ENCODE measurements at places on chromosomes 6 and 20.

- DNase-seq, result no peak
Observed at GRCh38 chr20:50343125-50343489, 152.5 kb downstream of the CEBPB start.

- DNase-seq, result no peak
Observed at GRCh38 chr20:57478176-57478575, 46.8 kb downstream of the CTCFL start.

DNA sequence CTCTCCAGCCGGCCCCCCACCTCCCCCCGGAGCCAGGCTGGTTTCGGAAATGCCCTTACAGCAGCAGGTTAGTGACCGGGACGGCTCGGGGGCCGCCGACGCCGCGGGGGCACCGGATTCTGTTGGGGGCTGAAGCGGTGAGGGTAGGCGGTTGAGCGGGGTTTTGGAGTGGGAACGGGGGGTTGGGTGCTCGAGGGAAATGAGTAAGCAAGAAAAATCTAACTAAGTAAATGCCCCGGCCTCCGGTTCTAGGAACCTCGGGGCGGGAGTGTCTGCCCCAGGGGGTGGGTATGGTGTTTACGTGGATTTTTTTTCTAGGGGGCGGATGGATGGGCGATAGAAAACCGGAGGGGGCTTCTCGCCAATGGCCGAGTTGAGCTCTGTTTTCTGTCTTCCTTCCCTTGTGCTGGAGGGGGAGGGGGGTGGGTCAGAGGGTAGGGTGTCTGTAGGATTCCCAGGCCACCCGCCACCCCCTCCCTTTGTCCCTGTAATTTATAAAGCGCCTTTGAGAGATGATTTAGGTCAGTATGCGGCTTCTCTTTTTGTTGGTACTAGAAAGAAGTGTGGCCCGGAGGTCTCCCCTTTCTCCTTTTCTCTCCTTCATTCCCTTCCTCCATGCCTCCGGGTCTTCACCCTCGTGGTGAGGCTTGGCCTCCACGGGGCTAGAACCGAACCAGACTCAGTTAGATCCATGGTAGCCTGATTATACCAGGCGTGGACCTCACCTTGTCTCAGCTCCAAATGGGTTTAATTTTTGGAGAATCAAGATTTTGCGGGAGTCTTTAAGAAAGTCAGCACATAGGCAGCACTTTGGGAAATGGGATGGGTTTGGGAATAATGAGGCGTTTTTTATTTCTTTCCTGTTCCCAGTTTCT lies 2.3 kb downstream of the E2F3 start:
- DNase-seq, result peak; percentile 88

DNA sequence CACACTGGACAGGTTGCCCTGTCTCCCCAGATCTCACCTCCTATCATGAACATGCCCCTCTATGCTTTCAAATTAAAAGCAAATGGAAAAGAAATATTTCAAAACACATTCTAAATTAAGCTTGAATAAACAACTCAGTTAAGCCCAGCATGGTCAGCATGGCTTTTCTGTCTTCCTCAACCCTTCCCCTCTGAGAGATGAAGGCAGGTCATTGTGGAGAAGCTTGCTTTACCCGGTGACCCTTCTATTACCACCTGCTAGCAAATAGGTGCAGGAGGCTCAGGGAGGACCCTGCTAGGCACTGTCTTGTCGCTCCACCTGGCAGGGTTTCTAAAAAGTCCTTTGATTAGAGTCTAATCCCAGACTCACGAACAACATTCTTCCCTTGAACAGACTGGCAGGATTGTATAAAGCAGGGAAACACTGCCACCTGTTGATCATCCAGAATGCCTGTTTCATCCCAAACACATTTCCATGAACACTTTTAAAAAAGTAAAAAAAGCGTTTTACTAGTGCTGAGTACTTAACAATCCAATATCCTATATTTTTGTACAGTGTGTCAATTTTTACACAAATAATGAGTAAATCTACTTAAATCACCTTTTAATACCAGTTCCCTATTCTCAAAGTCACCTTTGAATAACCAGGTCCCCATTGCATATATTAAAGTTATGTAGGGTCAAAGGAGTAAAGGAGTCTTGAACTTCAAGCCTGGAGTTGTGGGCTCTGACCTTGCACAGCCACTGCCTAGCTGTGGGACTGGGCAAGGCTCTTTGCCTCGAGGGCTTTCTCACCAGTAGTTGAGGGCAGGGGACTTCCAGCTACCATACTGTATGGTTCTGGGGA lies 75.5 kb downstream of the GPR6 start:
- DNase-seq, result peak; percentile 21

DNA sequence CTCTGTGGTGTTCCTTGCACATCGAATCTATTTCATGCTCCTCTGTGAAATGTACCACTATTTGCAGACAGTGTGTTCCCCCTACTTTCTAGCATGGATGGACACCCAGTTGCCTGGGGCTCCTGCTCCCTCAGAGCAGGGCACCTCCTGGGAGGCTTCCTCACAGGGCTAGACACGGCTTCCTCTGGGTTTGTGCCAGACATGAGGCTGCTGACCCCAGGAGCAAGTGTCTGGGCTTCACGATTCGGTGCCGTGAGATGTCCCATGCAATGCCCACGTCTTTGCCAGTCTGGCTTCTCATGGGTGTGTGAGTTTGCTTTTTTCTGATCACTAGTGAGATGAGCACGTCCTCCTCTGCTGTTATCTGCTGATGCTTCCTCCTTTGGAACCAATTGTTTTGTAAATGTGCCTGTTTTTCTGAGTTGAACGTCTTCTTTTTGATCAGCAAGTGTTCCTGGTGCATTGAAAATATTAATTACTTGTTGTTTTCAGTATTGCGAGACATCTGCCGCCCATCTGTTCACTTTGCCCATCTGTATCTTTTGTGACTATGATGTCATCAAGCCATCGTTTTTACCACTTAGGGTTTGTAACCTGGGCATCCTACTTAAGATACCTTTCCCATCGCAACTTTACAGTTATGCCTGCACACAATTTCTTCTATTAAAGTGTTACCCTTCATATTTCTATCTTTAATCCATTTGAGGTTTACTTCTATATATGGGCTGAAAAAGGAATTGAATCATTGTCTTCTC lies 92.0 kb downstream of the TTLL2 start:
- no peak for DNase-seq

DNA sequence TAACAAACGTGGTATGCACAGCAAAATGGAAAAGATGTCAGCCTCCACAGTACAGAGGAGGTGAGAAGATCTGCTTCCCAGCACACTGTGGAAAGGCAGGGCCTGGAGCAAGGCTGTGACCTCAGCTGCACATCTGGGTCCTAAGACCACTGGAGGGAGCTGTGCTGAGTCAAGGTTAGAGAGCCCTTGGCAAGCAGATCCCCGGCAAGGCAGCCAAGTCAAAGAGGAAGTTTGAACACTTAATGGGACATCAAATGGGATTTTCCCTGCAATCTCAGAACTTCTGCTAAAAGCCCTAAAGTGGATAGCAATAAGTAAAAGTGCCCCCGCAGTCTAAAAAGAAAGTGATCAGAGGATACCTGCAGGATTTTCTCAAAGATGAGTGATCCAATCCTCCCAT lies 39.5 kb downstream of the UNC5CL start:
- no peak for DNase-seq

Measured in CD4-positive, alpha-beta T cell treated with Interleukin-2 at 100 ng/mL for 4 hours (primary cell).